ENCODE measurements at places on chromosomes 5 and 9.

- peak; percentile 12 for DNase-seq
Observed at GRCh38 chr9:107389617-107390071, 99.9 kb downstream of the KLF4 start.

DNA sequence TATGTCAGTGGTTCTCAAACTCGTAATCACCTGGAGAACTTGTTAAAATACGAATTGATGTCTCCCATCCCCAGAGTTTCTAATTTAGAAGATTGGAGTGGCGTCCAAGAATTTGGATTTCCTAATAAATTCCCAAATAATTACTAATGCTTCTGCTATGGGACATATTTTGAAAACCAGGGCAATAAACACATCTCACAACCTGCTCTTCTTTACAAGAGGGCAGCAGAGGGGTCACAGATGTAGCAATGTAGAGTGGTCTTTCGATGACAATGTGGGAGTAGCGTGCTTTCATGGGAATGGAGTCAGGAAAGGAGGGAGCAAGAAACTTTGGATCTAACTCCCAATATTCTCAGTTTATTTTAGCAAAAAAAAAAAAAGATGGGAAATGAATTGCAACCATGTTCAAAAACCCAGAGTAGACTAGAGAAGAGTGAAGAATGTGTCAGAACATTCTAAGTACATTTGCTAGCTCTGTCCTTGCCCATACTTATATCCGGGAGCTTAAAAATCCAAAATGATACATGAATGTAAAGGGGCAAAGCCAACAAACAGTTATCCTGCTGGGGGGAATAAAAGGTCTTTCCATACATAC, 33.8 kb upstream of the ALDH1A1 start:
- no peak for DNase-seq

- no peak for DNase-seq
Observed at GRCh38 chr9:32339424-32339823, 45.0 kb upstream of the ACO1 start.

DNA sequence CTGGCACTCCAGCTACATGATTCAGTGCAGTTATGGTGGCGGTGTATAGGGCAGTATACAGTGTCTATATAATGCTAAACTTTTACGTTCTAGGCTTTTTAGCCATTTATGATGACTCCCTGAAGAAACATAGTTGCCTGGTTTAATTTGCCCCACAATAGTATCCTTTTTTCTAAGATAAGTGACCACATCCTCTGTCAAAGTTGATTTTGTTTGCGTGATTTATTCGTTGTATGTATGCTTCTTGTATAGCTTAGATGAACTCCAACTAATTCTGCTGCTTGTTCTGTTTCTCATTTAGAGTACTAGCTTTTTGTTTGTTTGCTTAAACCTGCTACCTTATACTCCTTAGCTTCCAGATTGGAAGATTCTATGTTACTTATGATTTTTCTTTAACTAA, 83.6 kb downstream of the ERMP1 start:
- no peak for DNase-seq

DNA sequence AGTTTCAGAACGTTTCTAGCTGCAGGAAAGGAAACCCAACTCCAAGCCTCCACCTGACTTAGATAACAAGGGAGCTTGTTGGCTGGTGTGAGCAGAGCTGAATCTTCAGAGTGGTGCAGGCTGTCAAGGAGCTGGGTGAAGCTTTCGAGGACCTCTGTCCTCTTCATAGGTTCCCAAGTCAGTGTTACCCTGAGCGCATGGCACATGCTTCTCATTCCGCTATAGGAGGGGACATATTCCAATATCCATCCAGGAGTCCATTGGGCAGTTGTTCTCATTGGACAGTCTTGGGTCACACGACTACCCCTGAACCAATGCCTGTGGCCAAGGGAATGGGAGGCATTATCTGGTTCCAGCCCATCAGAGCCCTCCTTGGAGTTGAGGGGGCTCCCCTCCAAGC, 50.3 kb downstream of the DUSP1 start:
- no peak for DNase-seq

DNA sequence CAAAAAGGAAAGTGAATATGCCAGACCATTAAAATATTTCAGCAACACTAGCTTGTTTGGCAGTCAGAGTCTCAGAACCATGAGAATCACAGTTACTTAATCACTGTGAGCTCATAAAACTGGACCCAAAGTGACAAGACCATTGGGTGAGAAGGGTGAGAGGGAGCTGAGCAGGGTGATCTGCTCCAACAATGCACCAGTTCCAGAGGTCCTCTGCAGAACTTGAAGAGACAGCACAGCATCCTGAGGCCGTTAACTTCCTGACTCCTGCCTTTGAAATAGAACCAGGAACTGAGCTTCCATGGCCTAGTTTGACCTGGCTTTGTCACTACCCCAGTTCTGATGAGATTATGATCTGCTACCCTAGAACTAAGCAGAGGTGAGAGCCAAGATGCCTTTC, 57.4 kb downstream of the NFIB start:
- no peak for DNase-seq

DNA sequence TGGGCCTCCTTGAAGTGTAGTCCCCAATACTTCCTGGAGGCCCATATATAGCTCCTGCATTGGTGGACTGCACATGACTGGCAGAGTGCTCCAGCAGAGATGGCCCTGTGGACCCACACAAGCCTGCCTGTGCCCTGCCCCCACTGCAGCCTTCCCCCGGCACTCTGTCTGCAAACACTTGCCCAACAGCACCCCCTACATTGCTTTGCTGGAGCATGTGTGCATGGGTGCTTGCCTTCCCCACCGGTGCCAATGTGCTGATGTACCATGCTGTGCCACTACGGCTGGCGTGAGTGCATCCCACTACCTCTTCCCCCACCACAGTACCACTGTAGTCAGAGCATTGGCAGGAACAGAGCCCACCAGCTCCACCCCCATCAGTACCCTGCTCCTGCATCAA, 563.6 kb upstream of the CTNND2 start:
- no peak for DNase-seq

- DNase-seq, result no peak
Observed at GRCh38 chr5:132098151-132098594, 24.6 kb downstream of the CSF2 start.

- DNase-seq, result no peak
Observed at GRCh38 chr5:107430071-107430625, 240.6 kb downstream of the EFNA5 start.

DNA sequence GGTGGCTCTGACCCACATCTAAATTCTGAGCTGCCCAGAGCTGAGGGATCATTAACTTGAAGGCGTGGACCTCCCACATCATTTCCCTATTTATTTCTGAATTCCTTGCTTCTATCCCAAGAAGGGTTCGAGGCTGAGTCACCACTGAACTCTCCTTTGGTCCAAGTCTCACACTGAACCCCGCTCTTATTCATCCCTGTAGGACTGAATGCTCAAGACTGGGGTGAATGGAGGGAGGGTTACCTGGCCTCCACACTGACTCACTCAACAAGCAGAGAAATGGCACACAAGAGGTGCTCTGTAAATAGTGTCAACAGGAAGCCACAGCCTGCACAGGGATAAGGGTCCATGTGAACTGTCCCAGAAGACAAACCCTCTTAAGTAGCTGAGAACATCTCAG, 79.1 kb upstream of the FSTL4 start:
- no peak for DNase-seq

DNA sequence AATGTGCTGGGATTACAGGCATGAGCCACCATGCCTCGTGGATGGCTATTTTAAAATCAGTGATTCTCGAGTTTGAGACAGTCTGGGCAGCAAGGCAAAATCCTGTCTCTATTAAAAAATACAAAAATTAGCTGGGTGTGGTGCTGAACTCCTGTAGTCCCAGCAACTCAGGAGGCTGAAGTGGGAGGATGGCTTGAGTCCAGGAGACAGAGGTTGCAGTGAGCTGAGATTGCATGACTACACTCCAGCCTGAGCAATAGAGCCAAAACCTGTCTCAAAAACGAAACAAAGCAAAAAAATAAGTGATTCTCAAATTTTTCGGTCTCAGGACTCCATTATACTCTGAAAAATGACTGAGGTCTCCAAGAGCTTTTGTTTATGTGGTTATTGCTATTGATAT, 47.9 kb upstream of the HSPA9 start:
- DNase-seq, result no peak

GRCh38 chr5:144143625-144144024, 26.8 kb downstream of the YIPF5 start:
- no peak for DNase-seq

DNA sequence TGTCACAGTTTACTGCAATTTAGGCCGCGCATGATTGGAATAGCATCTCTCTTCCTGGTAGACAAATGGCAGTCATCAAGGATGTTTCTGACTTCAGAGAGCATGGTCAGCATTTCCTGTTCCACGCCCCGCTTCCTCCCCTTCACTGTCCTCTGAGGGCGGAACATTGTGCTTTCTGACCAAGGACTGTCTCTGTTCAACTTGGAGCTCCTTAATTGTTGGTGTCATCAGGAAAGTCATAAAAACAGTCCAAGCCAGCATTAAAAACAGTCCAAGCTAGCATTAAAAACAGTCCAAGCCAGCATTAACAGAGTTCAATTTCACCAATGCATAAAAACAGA, 301.3 kb upstream of the IRX4 start:
- no peak for DNase-seq

DNA sequence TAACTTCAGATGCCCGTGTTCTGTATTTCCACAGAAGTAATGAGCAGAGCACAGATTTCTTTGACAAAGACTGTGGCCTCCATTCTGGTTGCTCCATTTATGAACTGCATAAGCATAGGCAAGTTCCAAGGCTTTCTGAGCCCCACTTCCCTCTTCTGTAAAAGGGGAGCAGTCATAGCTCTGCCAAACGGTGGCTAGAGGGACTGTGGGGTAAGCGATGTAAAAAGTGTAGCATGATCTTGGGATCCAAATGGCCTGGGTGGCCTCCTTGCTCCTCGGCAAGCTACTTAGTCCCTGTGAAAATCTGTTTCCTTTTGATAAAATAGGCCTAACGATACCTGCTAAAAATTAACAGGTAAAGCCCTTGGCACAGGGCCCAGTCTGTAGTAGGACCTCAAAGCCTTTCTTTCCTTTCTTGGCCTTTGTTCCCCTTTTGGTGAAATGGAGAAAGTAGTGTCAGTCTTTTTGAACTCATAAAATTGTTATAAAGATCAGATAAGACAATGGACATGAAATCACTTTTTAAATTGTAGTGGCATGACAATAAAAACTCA, 646.6 kb downstream of the ACTL7B start:
- no peak for DNase-seq

GRCh38 chr9:34520505-34521385, 2.0 kb downstream of the ENHO start:
- DNase-seq, result no peak

Data from urothelium cell line (cell line).